GM23248 (cell line): ENCODE measurements at places on chromosomes 5 and 9.
A peak's percentile ranks its signal among the peaks of the same experiment; 100 is the strongest.

- peak; percentile 72 for DNase-seq
Observed at GRCh38 chr5:17235731-17236330, 18.4 kb downstream of the BASP1 start.

DNA sequence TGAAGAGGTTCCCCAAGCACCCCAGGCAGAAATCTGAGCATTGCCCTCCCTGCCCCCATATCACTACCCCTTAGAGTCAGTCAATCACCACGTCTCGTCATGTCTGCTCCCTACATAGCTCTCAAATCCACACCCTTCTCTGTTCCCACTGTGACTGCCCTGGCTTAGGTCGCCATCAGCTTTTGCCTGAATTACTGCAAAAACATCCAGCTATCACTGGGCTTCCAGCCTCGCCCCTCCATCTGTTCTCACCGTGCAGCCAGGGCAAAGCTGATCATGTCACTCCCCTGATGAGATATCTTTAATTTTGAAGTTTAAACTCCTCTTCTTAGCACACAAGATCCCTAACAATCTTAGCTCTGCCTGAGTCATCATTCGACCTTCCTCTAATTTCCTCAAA lies 89.6 kb upstream of the TBC1D2 start:
- no peak for DNase-seq

- DNase-seq: no peak
Observed at GRCh38 chr9:24587883-24588282, 42.2 kb upstream of the IZUMO3 start.

DNA sequence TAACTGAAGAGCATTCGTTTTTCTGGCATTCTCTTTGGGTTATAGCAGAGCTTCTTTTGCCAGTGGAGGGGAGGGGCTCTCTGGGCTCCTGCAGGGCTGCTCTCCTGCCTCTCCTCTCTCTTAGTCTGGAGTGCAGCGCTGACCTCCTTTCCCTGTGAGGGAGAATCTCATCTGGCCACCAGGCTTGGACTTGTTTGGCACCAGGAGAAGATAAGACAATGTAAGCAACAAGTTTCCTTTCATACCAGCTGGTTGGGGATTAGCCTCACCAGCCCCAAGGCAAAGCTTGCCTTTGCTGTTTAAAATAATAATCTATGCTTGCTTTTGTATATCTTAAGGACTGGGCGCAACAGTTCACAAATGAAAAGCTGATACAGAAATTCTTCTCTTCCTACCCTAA lies 196.4 kb downstream of the TLE4 start:
- peak; percentile 18 for DNase-seq

- no peak for DNase-seq
Observed at GRCh38 chr5:131661933-131662332, 26.9 kb upstream of the RAPGEF6 start.

DNA sequence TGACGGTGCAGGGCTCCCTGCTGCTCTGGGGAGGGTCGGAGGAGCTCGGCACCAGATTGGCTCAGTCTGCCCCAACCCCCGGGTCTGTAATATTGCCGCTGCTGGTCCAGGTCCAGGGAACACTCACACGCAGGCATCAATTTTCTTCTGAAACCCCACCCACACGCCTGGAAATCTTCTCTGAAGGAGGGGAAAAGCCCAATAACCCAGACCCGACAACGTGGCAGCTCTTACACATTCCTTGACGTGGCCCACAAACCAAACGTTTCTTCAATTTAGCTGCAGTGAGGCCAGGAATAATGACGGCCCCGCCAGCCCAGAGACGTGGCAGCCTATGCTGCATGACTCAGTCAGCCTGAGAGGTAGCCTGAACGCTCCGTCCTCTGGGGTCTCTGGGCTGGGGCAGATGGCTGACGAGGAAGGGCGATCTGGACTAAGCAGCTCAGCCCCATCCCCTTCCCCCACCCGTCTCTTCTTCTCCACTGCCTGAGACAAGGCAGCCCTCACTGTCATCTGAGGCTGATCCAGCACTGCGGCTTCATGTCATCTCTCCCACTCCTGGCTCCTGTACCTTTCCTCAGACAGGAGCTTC lies 9.9 kb upstream of the SPARC start:
- peak; percentile 100 for DNase-seq

DNA sequence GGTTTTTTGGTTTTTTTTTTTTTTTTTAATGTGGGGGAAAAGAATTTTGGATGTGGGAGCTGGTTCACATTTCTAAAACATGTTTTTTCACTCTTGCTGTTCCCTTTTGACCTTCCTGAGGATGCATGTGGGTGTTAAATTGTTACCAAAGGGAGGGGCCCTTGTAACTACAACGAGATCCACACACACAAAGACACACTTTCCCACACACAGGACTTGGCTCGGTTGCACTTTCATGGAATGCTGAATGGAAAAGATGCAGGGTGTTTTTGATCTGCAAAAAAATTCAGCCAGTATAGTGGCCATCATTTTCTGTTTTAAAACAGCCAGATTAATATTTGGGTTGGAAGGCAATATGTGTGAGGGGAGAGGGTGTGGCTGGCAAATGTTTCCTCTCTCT lies 576.9 kb downstream of the EBF1 start:
- DNase-seq: peak; percentile 59

DNA sequence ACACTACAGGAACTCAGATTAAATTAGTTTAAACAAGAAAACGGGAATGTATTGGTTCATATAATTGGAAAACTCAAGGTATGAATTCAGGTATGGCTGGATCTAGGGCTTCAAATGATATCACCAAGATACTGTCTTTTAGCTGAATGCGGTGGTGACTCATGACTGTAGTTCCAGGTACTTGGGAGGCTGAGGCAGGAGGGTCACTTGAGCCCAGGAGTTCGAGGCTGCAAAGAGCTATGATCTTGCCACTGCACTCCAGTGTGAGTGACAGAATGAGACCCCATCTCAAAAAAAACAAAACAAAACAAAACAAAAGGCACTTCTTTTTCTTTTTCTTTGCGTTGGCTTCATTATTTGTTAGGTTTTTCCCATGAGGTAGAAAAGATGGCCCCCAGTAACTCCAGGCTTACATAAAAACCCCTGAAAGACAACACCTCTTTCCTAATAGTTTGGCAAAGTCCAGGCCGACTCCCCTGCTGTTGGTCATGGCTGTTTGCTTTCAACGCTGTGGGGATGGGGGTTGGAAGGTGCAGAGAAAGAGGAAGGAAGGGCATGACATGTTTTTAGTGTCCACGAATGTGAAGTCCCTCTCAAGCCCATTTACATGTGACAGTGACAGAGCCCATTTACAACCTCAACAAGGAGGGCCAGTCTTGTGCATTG lies 39.8 kb upstream of the CRB2 start:
- DNase-seq: no peak

- DNase-seq: no peak
Observed at GRCh38 chr5:61735995-61736394, 403.9 kb downstream of the ZSWIM6 start.

DNA sequence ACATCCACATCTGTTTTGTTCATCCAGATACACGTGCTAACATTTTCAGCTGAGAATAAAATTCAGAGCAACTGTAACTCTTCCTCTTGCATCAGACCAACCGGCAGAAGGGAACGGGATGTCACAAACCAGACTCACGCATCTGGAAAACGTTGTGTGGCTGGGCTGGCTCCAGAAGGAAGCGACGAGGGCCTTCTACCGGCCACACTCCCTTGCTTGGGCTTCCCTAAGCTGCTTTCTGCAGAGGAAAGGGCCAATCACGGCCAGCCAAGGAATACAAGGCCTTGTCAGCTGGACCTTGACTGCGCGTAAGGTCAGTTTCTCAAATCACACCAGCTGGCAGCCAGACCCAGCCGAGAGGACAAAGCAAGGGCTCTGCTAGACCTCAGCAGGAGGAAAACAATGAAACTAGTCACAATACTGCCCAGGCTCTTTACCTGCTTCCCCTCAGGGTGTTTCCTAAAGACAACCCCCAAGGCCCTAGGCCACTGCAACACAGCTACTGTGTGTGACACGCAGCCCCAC lies 106.1 kb downstream of the THBS4 start:
- DNase-seq: peak; percentile 55

DNA sequence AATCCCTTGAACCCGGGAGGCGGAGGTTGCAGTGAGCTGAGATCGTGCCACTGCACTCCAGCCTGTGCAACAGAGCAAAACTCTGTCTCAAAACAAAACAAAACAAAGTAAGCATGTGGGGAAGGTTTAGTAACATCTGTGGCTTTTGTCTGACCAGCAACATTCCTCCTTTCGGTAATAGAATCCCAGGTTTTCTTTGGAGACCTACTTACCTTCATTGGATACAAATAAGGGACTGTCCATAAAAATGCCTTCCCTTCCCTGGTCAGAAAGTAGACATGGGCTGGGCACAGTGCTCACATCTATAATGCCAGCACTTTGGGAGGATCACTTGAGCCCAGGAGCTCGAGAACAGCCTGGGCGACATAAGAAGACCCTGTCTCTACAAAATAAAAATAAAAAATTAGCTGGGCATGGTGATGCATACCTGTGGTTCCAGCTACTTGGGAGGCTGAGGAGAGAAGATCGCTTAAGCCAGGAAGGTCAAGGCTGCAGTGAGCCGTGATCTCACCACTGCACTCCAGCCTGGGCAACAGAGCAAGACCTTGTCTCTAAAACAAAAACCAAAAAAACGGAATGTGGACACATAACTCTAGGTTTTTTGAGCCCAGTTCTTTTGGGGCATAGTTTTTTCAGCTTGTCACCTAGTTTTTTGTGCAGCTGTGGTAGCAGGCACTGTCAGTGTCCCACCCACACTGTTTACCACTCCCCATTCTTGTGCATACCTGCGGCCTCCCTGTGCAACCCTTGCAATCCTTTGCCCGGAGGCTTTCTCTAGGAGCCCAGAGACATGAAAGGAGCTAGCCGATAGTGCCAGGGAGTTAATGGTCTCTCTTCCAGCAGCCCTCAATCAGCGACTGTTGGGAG lies 9.0 kb upstream of the SPINK4 start:
- DNase-seq: no peak

- no peak for DNase-seq
Observed at GRCh38 chr5:91219803-91220371, 163.2 kb downstream of the ARRDC3 start.

- DNase-seq: peak; percentile 73
Observed at GRCh38 chr5:141514330-141515133, 25.7 kb downstream of the PCDHGC5 start.

DNA sequence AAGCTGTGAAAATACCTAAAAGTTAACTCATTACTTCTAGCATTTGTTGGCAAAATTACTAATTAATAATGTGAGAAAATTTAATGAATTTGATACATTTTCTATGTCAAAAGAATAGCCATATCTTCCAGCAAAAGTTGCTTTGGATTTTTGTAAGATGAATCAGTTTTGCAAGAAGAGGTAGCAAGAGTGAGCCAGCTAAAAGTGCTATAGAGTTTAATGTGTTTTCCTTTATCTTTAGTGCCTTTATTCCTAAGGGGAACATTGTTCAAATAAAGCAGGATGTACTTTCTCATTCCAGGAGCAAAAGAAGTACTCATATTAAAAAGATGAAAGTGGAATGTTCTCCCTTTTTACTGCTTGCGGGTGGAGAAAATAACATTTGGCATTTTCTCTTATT lies 622.2 kb downstream of the ANXA1 start:
- no peak for DNase-seq

DNA sequence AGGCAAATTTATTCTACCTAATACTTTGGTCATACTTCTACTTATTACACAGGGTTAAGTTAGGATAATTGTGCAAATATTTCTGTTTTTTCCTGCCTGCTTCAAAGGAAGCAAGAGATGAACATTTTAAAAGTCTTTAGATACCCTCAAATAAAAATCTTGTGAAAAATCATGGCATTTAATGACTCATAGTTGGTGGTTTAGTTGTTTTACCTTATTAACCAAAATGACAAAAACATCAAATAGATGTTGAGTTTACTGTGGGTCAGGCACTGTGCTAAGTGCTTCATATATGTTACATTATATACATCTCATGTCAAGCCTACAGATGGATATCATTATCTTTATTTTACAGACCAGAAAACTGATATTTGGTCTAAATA lies 54.4 kb downstream of the ZNF474 start:
- no peak for DNase-seq

DNA sequence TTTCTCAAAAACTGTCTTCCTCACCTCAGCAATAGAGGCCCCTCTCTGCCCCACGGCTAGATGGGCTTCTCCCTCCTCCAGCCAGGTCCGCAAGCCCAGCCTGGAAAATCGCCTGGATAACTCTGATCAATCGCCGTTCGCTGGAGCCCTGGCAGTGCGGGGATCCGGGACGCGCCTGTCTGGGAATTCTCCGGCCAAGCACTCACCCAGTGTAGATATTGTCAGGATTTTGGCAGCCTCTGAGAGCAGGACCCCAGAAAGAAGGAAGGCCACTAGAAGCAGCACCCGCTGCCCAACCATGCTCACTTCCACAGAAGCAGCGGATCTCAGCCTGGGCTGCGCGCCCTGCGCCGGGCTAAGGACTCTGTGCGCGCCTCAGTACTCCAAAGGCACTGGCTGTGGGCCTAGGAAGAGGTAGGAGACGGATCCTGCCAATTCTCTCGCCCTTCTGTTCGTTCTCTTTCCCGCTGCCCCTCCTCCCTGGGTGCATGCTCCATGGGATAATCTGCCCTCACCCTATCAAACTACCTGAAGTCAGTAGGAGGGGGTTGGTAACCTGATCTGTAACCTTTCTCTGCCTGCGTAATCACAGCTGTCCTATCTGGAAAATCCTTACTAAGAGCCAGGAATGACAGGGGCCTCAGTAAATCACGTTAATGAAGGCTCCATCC lies at the start of gene UGT3A1:
Gene UGT3A1 (minus strand): TSS at position 450 of the 671 bp plus-strand sequence. CDS start 150 bp downstream, at position 300.
- no peak for DNase-seq

GRCh38 chr9:34809504-34810186 lies 99.7 kb upstream of the CCL21 start:
- DNase-seq: peak; percentile 42

DNA sequence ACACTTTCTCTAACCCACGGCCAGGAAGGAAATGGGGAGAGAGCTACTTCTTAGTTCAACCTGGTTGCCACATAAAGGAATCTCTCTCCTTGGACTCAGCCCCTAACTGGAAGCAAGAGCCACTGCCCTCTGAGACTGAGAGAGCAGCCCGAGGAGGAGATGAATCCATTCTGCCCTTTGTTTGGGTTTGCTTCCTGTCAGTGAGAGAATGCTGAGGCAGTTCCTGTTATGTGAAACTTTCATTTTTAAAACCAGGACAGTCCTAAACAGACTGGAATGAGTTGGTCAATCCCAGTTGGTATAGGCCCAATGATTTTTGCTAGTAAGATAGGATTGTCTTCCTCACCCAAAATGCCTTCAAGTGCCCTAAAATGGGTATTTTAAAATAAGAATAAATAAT lies 205.1 kb downstream of the NTRK2 start:
- DNase-seq: peak; percentile 28

- DNase-seq: no peak
Observed at GRCh38 chr5:40594811-40595210, 84.9 kb upstream of the PTGER4 start.

DNA sequence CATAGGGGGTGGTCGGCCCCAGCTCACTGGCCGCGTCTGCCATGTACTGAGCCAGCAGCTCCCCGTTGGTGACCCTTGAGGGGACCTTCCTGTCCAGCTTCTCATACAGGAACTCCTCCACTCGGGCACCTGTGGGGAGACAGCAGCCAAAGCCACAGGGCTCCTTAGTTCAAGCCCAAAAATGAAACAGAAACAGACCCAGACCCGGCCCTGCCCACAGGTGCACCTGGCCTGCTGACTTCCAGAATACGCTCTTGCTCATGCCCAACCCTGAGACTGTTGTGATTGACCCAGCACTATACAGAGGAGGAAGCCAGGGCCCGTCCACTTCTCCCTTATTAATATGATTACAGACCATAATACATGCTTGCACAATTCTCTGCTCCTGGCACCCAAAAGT lies 7.0 kb downstream of the SH3GLB2 start:
- no peak for DNase-seq

- no peak for DNase-seq
Observed at GRCh38 chr5:79793722-79794121, 104.1 kb downstream of the CMYA5 start.
